NCI-H2107 (cell line): ENCODE measurements at places on chromosomes 16 and 17.

- no peak for DNase-seq
Observed at GRCh38 chr17:65171752-65172151, 34.6 kb downstream of the RGS9 start.

- DNase-seq, result no peak
Observed at GRCh38 chr16:9827062-9827752, 355.0 kb downstream of the GRIN2A start.

DNA sequence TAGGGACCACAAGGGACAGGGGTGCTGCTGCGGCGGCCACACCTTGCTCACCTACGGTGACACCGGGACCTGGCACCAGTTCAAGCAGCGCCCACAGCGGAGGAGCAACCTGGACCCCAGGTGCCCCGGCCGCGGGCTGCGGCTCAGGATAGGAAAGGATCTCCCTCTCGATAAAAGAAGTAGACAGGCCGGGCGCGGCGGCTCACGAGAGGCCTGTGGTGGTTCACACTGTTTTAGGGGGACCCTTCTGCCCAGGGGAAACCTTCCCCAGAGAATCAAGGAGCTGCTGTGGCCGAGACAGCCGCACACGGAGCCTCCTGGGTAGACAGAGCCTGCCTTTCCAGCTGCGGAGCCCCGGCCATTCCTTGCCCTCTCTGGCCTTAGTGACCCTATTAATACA lies 17.9 kb upstream of the ATP2A3 start:
- DNase-seq, result no peak

DNA sequence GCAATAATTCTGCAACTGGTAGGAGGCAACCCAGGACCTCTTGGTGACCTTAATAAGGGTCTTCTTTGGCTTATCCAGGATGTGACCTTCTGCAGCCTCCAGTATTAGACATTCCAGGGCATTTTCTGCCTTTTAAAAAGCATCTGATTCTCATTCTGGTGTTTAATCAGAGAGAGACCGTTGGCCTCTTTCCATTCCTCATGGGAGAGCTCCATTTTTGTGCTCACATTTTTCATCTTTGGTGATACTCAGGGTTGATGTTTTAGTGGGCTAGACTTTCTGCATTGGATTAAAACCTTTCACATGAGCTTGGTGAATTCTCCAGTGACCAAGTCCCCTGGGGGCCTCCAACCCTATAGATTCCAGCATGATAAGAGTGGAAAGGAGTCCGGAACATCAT lies 150.2 kb upstream of the CACNG5 start:
- no peak for DNase-seq

- DNase-seq, result no peak
Observed at GRCh38 chr16:86171329-86171728, 272.4 kb downstream of the IRF8 start.

DNA sequence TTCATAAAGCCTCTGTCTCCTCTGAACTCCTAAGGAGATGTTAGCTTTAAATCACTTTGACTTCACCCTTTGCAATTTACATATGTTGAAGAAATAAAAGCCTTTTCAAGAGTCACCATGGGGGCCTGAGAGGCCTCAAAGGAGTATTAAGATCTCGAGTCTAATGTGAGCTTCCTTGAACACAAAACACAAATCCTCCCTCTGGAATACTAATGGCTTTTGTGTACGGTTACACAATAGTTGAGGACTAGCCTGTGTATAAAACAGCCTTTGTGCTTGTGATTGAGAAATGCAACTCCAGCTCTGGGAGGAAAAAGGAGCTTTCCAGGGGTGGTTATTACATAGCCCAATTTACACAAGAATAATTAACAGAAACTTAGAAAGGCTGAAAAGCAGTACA lies 1140.2 kb downstream of the CDH11 start:
- DNase-seq, result no peak

GRCh38 chr16:53091466-53092211 lies 36.8 kb downstream of the CHD9 start:
- DNase-seq, result peak; percentile 39

DNA sequence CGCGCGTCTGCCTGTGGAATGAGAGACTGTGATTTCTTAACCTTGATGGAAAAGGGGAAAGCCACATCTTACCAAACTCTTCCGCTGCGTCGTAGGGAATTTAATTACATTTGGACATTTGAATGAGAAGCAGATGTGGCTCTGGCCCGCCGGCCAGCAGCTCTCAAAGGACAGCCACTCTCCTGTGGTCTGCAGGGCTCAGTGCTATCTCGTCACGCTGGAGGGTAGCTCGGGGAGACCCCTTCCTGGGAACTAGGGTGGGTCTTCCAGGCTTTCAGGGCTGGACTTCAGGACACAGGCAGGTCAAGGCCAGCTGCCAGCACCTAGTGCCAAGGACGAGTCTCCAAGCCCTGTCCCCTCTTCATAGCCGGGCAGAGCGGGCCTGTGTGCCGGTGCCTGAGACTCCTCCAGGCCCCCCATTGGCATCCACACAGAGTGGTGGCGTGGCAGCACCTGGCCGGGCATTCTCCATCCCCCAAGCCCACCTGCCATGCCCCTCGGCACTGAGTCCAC lies 15.9 kb upstream of the TBX2 start:
- DNase-seq, result no peak

GRCh38 chr17:83092931-83093330 lies 13.5 kb downstream of the METRNL start:
- DNase-seq, result no peak

DNA sequence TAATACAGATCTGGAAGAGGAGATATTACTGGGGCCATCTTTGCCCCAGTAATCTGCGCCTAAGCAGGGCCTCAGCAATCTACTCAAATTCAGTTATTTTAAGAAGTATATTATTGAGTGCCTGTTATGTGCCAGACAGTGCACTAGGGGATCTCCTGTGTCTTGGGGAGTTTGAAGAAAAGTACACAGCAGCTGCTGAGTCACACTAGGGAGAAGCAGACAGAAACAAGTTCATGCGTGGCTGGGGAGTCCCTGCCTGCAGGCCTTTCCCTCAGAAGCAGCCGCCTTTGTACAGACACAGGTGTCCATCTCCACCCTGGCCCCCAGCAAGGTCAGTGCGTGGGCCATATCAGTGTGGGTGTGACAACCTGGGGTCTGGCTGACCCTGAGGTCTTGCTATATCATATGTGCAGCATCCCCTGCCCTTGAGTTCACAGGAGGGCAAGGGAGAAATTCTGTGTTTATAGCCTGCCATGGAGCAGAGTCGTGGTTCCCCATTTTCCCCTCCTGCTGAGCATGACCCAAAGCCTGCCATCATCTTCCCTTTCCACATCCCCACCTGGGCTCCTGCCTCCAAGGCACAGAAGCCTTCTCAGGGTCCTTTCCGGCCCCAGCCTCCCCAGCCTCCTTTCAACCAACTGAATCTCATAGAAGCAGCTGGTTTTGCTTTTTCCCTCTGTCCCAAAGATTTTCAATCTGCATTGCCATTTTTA lies 229.9 kb upstream of the SDK2 start:
- no peak for DNase-seq

GRCh38 chr17:82021107-82021899 lies 1.4 kb downstream of the CENPX start:
- peak; percentile 47 for DNase-seq

DNA sequence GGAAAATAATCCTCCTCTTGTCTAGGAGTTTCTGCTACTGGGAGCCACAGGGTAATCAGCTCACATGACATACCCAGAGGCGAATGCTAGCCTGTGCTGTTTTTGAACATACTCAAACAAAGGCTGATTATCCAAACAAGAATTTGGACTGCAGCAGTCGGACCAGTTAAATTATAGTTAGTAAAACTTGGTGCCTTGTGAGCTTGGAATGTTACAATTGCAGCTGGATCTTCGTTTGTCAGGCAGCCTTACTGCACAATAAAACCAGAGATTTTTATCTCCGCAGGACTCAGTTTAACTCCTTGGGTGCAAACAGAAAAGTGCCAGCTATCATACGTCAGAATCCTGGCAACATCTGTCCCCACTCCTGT lies 163.8 kb upstream of the TBX2 start:
- no peak for DNase-seq

- no peak for DNase-seq
Observed at GRCh38 chr17:69228576-69228975, at the start of gene ABCA10. ABCA10 (minus strand) TSS chr17:69228824; CDS start chr17:69225358, 3,466 bp downstream.

DNA sequence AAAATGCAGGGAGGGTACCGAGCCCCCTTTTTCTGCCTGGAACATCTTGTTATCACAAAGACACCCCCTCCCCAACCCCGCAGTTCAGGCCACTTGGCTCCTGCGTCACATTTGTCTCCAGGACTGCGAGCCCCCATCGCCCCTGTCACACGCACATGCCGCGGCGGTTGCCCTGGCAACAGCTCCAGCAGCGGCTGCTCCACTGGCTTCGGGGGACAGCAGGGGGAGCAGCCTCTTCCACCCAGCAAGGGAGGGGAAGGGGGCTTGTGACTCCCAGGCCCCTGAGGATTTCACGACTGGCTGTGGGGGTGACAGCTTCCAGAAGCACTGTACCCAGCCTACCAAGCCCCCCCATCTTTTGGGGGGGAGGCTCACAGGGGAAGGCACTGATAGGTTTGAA lies 2.6 kb downstream of the BAIAP3 start:
- DNase-seq, result no peak

DNA sequence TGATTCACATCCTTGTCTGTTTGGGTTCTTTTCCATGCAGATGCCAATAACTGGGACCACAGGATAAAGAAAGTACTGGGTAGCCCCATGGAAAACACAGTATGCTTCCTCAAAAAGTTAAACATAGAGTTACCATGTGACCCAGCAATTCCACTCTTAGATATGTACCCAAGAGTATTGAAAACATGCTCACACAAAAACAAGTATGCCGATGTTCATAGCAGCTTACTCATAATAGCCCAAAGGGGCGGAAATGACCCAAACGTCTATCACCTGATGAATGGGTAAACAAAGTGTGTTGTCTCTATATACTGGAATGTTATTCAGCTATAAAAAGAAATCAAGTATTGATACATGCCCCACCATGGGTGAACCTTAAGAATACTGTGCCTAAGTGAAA lies 55.4 kb downstream of the CYB5B start:
- DNase-seq, result no peak
